ENCODE measurements at places on chromosomes 7 and 10.

- DNase-seq, result no peak
These were observed 857 bp downstream of the MEOX2 start for GRCh38 chr7:15685358-15686294.

- DNase-seq, result no peak
These were observed 36.7 kb downstream of the PTPRN2 start for GRCh38 chr7:158550886-158551452.

DNA sequence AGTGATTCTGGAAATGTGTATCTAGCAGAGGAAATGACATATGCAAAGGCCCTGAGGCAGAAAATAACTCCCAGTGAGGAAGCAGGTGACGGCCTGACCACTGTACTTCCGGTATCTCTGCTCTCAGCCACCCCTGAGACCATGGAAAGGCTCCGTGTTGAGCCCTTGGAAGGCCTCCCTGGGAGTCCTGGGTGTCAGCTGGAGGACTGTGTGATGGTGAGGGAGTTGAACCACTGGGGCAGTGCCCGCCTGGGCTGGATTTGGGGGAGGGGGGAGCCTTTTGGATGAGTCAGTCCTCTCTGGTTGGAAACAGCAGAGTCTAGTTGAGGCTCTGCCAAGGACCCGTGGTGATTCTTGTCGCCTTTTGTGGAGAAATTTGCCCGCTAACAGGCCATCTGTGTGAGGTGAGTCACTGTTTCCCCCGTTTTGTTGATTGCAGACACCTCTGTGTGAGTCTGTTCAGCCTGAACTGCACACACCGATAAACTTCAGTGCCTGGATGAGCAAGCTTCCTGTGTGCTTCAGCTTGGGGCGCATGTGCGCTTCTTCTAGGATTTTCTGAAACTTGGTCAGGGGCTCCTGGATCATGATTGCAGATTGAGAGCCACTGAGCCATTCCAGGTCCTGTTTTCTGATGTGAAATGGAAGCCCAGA, 98.6 kb downstream of the GRK5 start:
- peak; percentile 72 for DNase-seq

DNA sequence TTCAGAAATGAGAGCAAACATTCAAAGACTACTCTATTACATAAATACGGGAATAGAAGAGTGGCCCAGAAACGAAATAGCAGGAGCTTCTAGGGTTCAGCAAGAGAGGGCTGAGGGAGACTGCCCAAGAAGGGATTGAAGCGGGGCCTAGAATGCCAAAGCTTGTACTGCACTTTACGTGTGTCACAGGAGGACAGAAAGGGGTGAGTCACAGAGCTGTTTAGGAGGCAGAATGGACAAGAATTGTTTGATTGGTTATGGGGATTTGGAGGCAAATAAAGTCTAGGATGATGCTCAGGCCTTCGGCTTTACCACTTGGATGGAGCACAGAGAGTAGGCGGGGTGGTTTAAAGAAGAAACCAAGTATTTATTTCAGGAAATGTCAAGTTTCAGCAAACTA, 11.3 kb upstream of the FXYD4 start:
- no peak for DNase-seq

GRCh38 chr7:12303062-12303461, 92.0 kb downstream of the TMEM106B start:
- no peak for DNase-seq

DNA sequence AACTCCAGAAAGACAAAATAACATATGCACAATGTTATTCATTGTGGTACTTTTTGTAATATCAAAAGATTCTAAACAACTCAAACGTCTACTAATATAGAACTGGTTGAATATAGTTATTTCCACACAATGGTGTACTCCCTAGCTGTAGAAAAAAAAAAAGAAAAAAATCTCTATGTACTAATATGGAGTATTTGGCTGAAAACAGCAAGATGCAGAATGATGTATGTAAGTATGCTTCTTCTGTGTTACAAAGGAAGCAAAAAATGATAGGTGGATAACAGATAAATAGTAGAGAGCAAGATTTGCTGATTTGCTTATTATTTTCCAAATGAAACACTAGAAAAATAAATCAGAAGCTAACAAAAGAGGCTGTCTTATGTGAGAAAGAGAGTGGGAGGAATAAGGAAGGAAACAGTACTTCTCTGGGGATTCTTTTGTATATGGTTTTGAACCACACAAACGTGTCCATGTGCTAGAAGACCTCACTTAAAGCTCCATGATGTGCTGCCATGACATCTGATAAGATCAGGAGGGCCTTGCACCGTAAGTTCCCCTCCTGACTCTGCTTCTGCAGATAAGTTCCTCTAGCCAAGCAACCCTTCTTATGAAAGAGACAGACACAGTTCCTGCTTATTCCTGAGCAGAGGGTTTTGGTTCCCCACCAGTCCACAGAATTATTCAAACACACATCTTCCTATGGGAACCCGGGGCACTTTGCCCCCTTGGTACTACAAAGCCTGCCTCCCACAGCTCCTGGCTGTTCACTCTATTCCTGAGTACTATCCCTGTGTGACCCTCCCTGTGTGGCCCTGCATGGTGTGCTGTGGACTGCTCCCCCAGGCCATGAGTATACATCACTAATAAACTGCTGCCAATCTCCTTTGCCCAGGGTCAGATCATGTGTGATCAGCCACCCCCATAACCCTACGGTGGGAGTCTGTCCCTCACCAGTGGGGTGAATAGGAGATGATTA, 159.1 kb downstream of the CCDC71L start:
- DNase-seq, result no peak

- peak; percentile 28 for DNase-seq
These were observed 24.8 kb downstream of the INPP5F start for GRCh38 chr10:119750391-119751230.

GRCh38 chr7:90669492-90669891, 73.4 kb downstream of the CDK14 start:
- no peak for DNase-seq

GRCh38 chr7:44438816-44439215, 51.6 kb downstream of the NUDCD3 start:
- DNase-seq, result no peak

DNA sequence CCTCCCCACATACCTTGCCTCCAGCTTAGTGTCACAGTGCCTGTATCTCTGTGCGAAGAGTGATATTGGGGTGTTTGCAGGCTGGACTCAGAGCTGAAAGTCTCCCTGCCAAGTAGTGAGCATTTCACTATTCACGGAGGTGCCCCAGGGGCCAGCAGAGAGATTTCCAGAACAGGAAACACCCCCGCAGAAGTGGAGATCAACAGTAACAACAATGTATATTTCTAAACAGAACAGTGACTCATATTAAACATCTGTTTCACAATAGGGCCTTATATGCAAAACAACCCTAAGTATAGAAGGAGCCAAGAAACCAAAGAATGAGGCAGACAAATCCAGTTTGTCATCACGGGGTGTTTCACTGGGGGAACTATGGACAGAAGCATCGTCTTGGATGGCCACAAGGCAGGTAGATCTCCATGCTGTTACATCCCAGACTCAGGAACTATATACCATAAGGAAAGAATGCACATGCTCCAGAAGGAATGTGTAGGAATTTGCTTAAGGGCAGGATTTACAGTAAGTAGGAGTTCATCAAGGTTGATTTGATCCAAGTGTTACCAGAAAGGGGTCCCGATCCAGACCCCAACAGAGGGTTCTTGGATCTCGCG, 29.3 kb upstream of the CCL24 start:
- no peak for DNase-seq

- DNase-seq, result no peak
These were observed 61.1 kb upstream of the CCDC71L start for GRCh38 chr7:106721816-106722785.

DNA sequence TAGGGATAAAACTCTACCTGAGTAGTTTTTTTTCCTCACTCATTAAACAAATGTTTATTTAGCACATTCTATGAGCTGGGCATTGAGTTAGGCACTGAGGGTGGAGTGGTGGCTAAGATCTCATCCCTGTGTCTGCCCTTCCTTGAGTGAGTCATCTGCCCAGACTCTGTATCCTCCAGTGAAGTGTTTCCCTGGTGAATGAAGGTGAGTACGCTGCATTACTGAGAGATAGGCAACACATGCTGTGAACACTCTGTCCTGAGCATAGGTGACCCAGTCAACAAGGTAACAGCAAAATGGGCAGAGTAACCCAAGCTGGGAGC, 5.8 kb downstream of the PITX3 start:
- DNase-seq, result no peak

DNA sequence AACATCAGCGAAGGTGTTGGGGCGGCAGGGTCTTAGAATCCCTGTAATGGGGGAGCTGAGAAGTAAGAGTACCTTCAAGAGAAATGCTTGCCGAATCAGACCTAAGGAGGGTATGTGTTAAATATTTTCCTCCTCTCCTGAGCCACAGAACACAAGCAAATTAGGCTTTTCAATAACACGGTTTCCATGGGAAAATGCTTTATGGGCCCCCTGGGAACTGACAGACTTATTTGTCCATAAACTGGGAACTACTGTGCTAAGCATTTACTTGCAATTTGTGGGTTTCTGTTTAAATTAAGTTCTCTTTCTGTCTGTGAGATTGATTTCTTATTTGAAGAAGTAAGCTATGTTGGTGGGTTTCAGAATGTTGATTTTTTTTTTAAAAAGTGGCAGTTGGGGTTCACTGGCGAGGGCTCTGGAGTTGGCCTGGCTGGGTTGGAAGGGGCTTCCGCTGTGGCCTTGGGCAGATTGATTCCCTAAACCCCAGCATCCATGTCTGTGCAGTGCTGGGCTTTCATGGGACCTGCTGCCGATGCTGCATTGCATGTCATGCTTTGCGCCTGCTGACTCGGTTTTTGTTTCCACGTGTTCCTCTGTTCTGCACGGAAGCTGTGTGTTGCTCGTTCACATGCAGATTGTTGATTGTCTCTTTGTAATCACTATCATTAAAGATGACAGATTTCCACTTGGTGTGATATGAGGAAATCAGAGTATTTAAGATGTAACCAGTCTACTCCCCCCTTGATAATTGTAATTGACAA, 7.2 kb downstream of the RBM17 start:
- DNase-seq, result no peak

GRCh38 chr7:72476608-72477305, 64.6 kb upstream of the CALN1 start:
- DNase-seq, result no peak

- DNase-seq, result no peak
These were observed 261.4 kb upstream of the ZWINT start for GRCh38 chr10:56622335-56622973.

DNA sequence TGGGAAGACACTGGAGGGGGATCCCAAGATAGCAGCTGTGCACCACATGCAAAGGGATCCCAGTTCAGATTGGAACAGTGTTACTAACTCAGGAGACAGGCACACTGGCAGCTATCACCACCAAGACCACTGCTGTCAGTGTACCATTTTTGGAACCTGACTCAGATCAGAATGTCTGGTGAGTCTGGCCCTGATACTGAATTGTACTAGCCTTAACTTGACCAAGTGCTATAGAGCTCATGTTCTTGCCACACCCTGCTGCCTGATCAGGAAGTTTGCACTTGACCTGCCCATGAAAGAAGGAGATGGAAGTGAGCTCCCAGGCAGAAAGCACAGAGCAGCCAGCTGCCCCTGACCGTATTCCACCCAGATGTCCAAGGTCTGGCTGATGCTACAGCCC, 4.8 kb upstream of the PRRT4 start:
- no peak for DNase-seq

Data from T-helper 9 cell (primary cell).